Glutamatergic neuron (in vitro differentiated cells): ENCODE measurements at places on chromosomes 7 and 10. TPM values are rescaled to one million over a fixed set of nuclear protein-coding genes. Genes with fewer than 3 reads are reported as not detected.

PLXNA4 gene
- total RNA-seq: 16.2 TPM

DNA sequence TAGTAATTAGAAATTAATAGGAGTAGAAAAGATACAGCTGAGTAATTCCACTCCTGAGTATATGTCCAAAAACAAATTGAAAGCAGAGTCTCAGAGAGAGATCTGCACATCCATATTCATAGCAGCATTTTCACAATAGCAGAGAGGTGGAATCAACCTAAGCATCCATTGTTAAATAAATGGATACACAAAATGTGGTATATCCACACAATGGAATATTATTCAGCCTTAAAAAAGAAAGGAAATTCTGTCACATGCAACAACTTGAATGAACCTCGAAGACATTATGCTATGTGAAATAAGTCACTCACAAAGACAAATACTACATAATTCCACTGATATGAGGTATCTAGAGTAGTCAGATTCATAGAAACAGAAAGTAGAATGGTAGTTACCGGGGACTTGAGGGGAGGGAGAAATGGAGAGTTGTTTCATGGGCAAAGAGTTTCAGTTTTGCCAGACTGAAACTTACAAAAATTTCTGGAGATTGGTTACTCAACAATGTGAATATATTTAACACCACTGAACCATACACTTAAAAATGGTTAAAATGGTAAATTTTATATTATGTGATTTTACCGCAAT is 18.4 kb downstream of the VTI1A start:
- no peak for DNase-seq

- DNase-seq: peak; percentile 75
These were observed 141.3 kb downstream of the NRP1 start for GRCh38 chr10:33193057-33193700.

DNA sequence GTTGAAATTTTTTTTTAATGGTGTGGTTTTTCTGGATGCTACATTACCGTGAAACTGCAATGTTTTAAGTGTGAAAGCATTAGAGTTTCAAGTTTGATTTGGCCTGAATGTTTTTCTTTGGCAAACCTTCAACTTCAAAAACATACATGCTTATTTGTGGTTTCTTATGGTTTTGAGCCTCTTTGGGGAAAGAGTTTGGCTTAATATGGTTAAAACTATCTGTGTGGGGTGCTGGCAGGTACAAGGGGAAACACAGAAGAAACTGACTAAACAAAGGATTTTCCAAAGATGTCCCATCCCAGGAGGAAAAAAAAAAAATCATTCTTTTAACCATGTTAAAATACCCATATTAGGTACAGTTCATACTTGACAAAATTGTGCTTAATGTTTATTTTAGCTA is 121.1 kb downstream of the HGF start:
- DNase-seq: no peak
